Lung (tissue), 17 donors: ENCODE measurements at places on chromosomes 3 and 15. TPM values are rescaled to one million over a fixed set of nuclear protein-coding genes. Genes with fewer than 3 reads are reported as not detected.
A peak's percentile ranks its signal among the peaks of the same experiment; 100 is the strongest.

DNA sequence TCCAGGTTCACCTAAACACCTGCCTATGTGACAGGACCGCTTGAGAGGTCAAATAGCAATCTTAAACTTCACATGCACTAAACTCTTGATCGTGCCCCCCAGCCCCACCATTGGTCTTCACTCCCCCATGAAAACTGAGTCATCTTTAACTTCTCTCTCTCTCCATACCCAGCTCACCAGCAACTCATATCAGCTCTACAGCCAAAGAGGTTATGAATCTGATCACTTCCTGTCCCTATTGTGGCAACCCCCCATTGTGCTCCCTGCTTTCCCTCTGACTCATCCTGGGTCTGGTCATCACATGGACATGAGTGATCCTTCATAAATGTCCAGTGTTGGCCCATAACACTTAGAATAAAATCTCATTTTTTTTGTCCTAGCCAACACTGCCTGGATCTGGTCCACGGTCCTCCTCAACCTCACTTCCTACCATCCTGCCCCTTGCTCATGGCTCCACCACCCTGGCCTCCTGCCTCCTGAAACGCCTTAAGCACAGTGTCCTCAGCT, 103.4 kb upstream of the HACD2 start:
- DNase-seq, result no peak
- peak overlapping the region; percentile 72 for H3K27ac ChIP-seq
- H3K36me3 ChIP-seq, result peaks cover 50% of the 10 kb centered on the region
- H3K27me3 ChIP-seq, result no peaks in the 10 kb centered on the region

DNA sequence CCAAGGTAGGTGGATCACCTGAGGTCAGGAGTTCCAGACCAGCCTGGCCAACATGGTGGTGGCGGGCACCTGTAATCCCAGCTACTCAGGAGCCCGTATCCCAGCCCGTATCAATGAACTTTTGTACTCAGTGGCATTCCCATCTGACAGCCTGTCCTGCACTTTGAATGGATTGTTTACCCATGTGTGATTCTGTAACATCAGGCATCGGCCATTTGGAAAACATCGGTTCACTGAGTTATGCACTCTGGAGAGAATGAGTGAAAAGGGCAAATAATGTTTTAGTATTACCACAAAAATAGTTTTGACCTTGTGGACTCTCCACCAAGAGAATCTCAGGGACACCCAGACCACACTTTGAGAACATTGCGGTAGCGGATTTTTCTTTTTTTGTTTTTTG, 13.6 kb downstream of the KLHL25 start:
- H3K27me3 ChIP-seq, result no peaks in the 10 kb centered on the region
- no peaks in the 10 kb centered on the region for H3K36me3 ChIP-seq
- no peak overlapping the region for H3K4me3 ChIP-seq
- no peak for DNase-seq
- H3K4me1 ChIP-seq, result no peaks in the 10 kb centered on the region

DNA sequence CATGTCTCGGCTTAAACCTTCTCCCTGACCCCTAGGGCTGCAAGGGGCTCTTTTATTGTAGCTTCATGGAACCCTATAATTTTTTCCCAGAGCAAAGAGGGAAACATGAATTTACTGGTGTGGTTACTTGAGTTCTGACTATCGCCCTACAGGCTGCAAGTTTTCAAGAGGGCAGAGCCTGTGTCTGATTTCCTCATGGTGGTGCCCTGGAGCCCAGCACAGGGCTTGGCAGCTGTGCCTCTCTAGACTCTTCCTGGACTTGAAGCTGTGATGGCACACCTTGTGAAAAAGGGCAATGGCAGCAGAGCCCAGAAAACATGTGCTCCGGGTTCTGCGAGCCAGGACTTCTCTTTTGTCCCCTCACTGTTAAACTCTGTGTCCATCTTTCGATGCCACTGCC, 34.2 kb upstream of the TF start:
- H3K27ac ChIP-seq, result no peak overlapping the region
- H3K4me1 ChIP-seq, result no peaks in the 10 kb centered on the region
- H3K27me3 ChIP-seq, result no peaks in the 10 kb centered on the region
- no peak for DNase-seq
- H3K36me3 ChIP-seq, result no peaks in the 10 kb centered on the region

DNA sequence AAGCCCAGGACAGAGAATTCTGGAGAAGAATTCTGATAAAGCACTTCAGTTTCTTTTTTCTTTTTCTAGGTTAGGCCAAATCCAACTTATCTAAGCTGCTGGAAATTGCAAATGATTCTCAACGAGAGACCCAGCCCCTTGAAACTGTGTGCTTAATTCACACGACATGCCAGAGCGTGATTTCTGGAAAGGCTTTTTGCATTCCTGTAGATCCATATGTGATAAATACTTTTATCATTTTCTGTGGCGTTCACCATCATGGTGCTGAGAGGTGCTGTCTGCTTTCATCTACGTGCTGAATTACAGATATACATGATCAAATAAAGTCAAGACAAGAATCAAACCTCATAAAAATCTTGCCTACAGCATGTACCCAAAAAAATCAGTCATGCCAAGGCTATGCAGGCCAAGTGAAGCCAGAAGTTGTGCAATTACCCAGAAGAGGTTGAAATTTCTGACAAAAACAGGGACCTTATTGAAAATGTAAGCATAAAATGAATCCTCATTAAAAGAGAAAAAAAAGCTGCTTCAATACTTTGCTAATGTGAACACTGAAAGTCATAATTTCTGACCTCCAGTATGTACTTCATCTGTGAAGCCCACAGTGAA, 10.8 kb upstream of the MEF2A start:
- H3K4me1 ChIP-seq, result peaks cover 9% of the 10 kb centered on the region
- no peak overlapping the region for H3K4me3 ChIP-seq
- no peak overlapping the region for H3K27ac ChIP-seq
- no peaks in the 10 kb centered on the region for H3K27me3 ChIP-seq
- H3K36me3 ChIP-seq, result no peaks in the 10 kb centered on the region
- no peak for DNase-seq

DNA sequence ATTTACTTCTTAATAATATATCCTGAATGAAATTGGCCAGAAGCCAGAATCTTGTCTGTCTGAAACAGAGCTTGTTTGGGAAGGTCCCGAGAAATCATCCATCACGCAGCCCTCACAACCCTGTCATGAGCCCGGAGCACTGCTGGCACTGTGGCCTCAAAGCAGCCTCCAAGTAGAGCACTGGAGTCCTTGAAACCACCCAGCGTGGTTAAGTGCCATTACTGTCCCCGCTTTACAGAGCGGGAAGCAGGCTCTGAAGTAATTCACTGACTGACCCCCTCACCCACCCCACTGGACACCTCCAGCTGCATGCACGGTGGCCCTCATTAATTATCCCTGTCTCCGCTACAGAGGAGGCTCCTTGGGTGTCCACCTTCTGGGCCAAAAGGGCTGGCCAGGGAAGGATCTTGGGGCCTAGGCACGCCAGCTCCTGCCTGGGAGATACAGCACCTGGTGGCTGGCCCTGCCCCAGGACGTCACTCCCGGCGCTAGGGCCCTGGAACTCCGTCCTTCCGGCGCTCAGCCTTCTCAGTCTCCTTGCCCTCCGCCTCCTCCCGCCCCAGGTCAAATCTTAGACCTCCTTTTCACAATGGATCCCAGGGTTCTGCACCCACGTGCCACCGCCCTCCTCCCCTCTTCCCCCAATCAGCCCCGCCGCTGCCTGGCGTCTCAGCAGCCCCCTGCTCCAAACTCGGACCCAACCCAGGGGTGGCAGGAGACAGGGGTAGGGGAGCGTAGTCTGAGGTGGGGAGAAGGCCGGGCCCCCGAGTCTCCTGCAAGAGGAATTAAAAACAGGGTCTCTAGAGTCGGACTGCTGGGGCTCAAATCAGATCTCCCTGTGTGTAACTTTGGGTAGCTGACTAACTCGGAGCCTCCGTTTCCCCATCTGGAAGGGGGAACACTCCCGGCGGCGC, 1.1 kb downstream of the TKT start:
- DNase-seq, result peak; percentile 69
- peak overlapping the region; percentile 96 for H3K4me3 ChIP-seq
- H3K4me1 ChIP-seq, result peaks cover 18% of the 10 kb centered on the region
- H3K36me3 ChIP-seq, result peaks cover 1% of the 10 kb centered on the region
- H3K27ac ChIP-seq, result peak overlapping the region; percentile 98
- no peaks in the 10 kb centered on the region for H3K27me3 ChIP-seq

DNA sequence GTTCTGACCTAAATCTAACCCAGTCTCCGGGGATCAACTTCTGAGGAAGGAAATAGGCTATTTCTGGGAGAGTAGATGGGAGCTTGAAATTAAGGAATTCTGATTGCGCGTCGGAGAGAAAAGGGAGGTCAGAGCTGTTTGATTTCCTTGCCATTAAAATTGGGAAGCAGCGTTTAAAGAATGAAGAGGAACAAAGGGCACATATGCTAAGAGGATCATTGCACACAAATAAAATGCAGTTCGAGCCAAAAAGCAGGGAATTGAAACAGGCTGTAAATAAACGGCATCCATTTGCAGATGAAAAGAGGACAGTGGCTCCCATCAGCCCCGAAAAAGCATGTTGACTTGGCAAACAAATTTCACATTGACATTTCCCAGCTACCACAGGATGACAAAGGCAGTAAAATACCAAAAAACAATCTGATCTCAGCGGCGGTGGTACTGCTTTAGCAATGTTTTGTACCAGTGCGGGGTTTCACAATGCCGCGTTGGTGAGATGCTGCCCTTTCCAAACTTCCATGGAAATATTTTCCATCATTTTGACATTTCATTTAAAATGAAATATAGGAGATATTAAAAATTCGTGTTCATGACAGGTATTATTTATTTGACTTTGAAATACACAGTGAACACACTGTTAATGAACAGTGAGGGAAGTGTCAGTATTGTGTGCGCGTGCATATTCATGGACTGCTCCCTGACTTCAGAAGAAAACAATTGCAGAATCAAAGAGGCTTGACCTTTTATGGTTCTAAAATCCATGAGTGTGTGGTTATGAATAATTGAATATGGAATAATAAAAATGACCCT, 108.8 kb downstream of the SQOR start:
- H3K36me3 ChIP-seq, result no peaks in the 10 kb centered on the region
- no peaks in the 10 kb centered on the region for H3K4me1 ChIP-seq
- no peak for DNase-seq
- no peak overlapping the region for H3K4me3 ChIP-seq
- H3K27ac ChIP-seq, result no peak overlapping the region

DNA sequence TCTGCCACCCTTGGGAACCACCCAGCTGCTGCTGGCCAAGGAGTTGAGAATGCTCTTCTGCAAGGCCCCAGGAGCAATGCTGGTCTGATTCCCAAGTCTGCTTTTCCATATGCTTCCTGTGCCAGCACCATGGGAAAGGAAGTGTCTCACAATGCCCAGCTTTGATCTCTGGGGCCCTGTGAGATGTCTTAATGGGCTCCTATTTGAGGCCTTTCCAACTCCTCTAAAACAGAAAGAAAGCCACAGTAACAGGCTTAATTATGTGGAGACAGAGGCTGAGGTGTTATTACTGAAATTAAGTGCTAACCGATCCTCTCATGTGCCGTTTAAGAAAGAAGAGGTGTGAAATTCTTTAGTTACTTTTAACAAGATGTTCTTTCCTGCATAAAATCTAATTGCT, 4.5 kb downstream of the EOGT start:
- peaks cover 12% of the 10 kb centered on the region for H3K36me3 ChIP-seq
- H3K27ac ChIP-seq, result no peak overlapping the region
- H3K27me3 ChIP-seq, result no peaks in the 10 kb centered on the region
- no peaks in the 10 kb centered on the region for H3K4me1 ChIP-seq

GRCh38 chr3:69426291-69426966, 40.5 kb upstream of the FRMD4B start:
- H3K4me1 ChIP-seq, result no peaks in the 10 kb centered on the region
- H3K36me3 ChIP-seq, result no peaks in the 10 kb centered on the region
- DNase-seq, result no peak

- H3K36me3 ChIP-seq, result peaks cover 41% of the 10 kb centered on the region
- DNase-seq, result no peak
- no peaks in the 10 kb centered on the region for H3K27me3 ChIP-seq
- peaks cover 14% of the 10 kb centered on the region for H3K4me1 ChIP-seq
- H3K27ac ChIP-seq, result no peak overlapping the region
- H3K4me3 ChIP-seq, result no peak overlapping the region
Observed at GRCh38 chr15:42447599-42447998, 43.3 kb downstream of the ZNF106 start.

GRCh38 chr3:74639681-74640080, 25.2 kb upstream of the CNTN3 start:
- H3K4me3 ChIP-seq, result no peak overlapping the region
- DNase-seq, result no peak
- peaks cover 7% of the 10 kb centered on the region for H3K4me1 ChIP-seq
- H3K27ac ChIP-seq, result no peak overlapping the region
- no peaks in the 10 kb centered on the region for H3K27me3 ChIP-seq

Gene CTXN2
- total RNA-seq, result not detected

Gene ALAS1
- 85.1 TPM for total RNA-seq

Gene SLC28A2
- 1.5 TPM for total RNA-seq

Gene LRTM1
- total RNA-seq, result not detected

Gene RARRES1
- total RNA-seq, result 110 TPM

Gene CCR4
- total RNA-seq, result 0.71 TPM

Gene DNASE1L3
- total RNA-seq, result 1.2 TPM
